HAP-1 (cell line): ENCODE measurements at places on chromosomes 16 and 17.

DNA sequence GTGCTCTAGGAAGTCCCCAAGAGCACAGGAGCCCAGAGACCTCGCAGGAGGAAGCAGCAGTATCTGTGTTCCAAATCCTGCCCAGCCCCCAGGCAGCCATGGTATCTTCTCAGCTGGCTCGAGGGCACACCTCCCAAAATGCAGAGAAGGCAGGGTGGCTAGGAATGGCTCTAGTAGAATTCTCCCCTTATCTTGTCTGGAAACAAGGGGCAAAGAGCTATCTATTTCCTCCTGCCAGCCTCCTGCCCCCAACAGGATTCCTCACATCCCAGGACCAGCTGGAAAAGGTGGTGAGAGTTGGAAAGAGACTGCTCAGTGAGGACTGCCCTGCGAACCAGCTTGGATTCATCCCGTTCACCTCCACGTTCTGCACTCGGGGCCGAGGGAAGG lies 8.6 kb upstream of the TSPOAP1 start:
- DNase-seq: no peak

GRCh38 chr17:76239538-76240274 lies 587 bp downstream of the RNF157 start:
- no peak for DNase-seq

- no peak for DNase-seq
Observed at GRCh38 chr17:70318051-70318450, 148.7 kb downstream of the KCNJ2 start.

GRCh38 chr16:84117494-84117843 lies 727 bp upstream of the MBTPS1 start:
- no peak for DNase-seq

- no peak for DNase-seq
Observed at GRCh38 chr16:27579087-27579980, 29.4 kb downstream of the KATNIP start.

- DNase-seq: peak; percentile 11
Observed at GRCh38 chr17:49843774-49844350, 4.0 kb downstream of the TAC4 start.

DNA sequence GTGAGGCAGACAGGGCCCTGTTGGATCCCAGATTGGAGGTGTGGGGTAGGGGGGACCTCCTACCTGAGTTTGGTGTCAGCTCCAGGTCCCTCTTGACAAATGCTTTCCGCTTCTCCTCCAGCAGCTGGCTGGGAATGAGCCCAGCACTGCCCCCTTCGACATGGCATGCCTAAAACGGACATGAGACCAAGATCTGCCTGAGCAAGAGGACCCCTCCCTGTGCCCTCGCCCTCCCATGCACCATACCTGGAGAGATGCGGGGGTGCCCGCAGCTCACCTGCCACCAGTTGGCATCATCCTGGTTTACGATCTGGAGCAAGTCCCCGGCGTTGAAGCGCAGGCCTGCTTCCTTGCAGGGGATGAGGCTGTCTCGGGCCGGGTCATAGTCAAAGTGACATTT lies 26.2 kb downstream of the MPP2 start:
- DNase-seq: no peak

DNA sequence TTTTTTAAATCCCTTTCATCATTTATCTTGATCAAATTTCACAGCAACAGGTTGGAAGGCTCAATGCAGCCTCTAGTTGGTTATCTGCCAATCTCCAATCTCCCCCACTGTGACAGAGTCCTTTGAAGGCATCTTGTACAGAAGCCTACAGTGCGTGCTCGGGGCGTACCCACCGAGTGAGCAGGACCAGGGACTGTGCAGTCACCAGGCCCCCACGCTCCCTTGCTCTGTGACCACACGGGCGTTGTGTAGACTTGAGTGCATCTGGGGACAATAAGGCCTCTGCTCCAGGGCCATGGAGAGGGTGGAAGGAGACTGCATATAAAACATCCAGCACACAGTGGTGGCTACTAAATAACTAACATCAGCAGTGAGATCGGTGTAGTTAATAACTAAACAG lies 63.4 kb downstream of the GTF3C1 start:
- no peak for DNase-seq

- no peak for DNase-seq
Observed at GRCh38 chr17:63911657-63912100, 621 bp upstream of the CSHL1 start.

DNA sequence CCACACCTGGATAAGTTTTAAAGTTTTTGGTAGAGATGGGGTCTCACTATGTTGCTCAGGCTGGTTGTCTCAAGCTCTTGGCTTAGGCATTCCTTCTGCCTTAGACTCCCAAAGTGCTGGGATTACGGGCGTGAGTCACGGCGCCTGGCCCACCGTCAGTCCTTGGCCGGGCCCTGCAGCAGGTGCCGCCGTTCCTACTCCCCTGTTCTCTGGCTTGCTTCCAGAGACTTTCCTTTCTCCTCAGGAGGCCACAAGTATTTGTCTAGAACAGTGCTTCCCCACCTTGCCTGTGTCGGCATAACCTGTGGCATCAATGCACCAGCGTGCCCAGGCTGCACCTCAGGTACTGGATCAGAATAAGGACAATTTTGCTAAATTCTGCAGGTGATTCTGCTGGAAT lies 3.0 kb upstream of the MGAT5B start:
- DNase-seq: no peak

DNA sequence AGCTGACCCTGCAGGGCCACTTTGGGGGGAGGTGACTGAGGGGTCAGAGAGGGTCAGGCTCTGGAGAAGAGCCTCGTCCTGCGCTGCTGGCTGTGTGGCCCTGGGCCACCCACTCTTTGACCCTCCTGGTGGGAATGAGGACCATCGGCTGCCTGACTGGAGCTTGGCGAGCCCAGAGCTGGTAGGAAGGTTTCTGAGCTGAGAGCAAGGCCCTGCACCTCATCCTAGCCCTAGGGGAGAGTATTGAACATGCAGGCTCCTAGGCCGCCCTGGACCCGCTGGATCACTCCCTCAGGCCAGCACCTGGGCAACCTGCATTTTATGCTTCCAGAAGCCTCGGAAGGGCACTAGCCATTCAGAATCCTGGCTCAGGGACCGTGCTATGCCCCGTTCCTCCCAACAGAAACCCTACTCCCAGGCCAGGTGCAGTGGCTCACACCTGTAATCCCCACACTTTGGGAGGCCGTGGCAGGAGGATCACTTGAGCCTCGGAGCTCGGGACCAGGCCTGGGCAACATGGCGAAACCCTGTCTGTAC lies 14.5 kb downstream of the MAP2K3 start:
- no peak for DNase-seq

DNA sequence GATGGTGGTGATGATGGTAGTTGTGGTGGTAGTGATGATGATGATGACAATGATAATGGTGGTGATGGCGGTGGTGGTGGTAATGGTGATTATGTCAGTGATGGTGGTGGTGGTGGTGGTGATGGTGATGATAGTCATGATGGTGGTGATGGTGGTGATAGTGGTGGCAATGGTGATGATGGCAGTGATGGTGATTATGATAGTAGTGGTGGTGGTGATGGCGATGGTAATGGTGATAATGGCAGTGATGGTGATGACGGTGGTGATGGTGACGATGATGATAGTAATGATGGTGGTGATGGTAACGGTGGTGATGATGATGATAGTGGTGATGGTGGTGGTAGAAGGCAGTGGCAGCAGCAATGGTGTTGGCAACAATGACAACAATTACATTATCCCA lies 55.3 kb downstream of the RBFOX3 start:
- DNase-seq: no peak

DNA sequence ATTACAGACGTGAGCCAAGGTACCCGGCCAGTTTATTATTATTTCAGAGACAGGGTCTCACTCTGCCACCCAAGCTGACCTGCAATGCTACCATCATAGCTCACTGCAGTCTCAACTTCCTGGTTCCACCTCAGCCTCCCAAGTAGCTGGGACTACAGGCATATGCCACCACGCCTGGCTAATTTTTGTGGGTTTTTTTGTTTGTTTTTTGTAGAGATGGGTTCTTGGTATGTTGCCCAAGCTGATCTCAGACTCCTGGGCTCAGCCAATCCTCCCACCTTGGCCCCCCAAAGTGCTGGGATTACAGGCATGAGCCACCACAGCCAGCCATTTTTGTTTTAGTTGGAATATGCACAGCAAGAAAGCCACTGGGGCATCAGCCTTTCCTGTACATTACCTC lies 115.7 kb downstream of the MRM1 start:
- DNase-seq: no peak

DNA sequence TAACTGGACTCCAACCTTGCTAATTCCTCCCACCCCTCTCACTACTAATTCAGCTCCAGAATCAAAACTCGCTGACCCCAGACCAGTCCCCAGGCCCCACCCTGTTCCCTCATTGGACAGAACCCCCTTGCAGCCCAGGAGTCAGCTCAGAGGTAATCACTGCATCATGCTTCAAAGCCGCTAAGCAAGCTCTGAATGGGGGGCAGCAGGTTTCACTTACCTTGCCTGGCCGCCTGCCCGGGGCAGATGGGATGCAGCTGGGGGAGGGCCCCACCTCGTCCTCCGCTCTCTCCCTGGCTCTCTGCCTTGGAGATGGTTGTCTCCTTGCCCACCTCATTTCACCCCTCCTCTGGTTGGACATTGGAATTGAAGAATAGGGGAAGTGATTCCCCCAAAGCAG lies 4.8 kb upstream of the NGFR start:
- no peak for DNase-seq

- DNase-seq: peak; percentile 19
Observed at GRCh38 chr17:1865252-1866037, 35.6 kb downstream of the RPA1 start.

GRCh38 chr17:34826332-34826731 lies 134.9 kb downstream of the CCT6B start:
- DNase-seq: no peak

DNA sequence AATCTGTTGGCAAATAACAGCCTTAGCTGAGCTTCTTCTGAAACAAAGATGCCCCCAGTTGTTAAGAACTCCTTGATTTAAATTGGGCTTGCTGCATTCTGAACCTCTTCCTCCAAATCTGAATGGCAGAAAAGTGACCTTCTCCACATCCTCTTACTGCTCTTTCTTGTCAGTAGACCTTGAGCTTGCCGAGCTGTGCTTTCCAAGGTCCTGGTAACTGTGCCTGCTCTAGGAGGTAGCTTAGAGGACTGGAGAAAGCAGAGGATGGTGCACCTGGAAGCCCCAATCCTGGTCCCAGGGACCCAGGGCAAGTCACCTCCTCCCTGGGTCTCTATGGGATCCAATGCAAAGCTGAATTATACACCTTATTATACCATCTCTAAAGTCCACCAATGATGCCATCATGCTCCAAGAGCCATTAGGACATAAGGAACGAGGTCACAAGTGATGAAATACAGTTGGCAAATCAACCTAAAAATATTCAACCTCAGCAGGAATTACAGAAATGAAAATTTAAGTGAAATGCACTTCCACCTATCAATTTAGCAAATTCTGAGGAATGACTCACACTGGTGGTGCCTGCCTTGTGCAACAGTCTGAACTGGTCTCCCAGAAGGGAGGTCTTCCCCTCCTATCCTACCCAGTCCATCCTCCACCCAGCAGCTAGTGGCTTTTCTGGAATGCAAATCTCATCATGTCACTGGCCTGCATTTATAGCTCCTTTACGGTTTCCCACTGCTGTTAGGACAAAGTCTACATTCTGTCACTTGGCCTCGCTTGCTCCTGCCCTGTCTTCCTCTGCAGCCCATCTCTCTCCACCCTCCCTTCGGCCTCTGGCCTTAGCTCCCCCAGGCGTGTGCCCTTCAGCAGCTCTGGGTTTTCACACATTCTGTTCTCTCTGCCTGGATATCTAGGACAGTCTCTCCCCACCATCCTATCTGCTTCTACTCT lies 36.6 kb downstream of the TOM1L2 start:
- DNase-seq: no peak

GRCh38 chr17:31593806-31594205 lies 202.3 kb downstream of the RAB11FIP4 start:
- no peak for DNase-seq

- no peak for DNase-seq
Observed at GRCh38 chr16:79130616-79131015, 469.9 kb downstream of the MAF start.

GRCh38 chr16:30867747-30868146 lies 26.1 kb downstream of the BCL7C start:
- DNase-seq: peak; percentile 21

DNA sequence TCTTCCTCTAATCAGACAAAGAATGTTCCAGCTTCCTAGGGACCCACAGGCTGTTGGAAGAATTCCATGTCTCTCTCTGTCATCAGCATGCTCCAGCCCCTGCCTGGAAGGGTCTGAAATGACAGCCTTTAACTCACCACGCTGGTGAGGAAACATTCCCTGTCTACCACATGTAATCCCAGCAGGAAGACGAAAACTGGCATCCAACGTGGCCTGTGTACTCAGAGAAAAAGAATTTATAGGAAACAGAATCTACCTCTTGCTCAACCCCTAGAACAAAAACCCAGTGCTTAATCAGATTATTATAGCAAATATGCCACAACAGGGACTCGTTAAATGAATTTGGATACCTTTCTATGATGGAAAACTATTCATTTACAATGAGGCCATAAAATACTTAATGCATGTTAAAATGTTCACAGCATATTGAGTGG lies 147.3 kb upstream of the FOXF1 start:
- peak; percentile 44 for DNase-seq

GRCh38 chr17:59372138-59372751 lies 40.8 kb downstream of the YPEL2 start:
- no peak for DNase-seq

DNA sequence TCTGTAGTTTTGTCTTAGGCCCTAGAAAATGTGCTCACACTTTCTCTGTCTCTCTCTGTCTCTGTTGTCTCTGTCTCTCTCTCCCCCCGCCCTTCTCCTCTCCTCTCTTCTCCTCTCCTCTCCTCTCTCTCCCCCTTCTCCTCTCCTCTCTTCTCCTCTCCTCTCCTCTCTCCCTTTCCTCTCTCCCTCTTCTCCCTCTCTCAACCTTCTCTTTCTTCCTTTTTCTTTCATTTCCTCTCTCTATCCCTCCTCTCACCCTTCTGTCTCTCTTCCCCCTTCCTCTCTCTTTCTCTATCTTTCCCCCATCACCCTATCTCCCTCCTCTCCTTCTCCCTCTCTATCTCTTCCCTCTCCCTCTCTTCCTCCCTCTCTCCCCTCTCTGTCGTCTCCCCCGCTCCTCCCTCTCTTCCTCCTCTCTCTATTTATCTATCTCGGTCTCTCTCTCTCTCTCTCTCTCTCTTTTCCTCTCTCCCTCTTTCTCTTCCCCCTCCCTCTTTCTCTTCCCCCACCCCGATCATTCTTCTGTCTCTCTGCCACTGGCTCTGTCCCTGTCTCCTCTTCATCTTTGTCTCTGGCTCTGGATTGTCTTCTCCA lies 107.2 kb upstream of the C16orf82 start:
- no peak for DNase-seq
